Right lobe of liver (tissue), 6 donors: ENCODE measurements at places on chromosomes 13 and 19.
A peak's percentile ranks its signal among the peaks of the same experiment; 100 is the strongest.

GRCh38 chr13:44107357-44108121 lies 227.8 kb downstream of the LACC1 start:
- peak overlapping the region; percentile 60 for H3K27ac ChIP-seq
- H3K4me3 ChIP-seq, result no peak overlapping the region
- H3K36me3 ChIP-seq, result no peaks in the 10 kb centered on the region
- peaks cover 52% of the 10 kb centered on the region for H3K4me1 ChIP-seq
- peak; percentile 73 for DNase-seq
- H3K27me3 ChIP-seq, result no peaks in the 10 kb centered on the region

DNA sequence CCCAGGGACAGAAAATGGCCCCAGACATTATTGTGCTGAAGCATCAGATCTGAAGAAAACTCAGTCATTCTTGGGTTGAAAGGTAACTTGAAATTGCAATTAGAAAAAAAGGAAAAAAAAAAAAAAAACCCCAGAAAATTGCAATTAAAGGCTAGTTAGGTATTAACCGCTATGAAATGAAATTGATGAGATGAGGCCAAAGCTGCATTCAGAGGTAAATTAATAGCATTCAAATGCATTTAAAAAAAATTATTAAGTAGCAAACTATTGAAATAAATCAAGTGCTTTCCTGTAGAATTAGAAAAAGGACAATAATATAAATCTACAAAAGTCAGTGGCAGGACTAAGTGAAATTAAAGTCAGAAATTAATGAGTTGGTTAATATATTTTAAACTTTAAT lies 6.4 kb downstream of the PGLS start:
- H3K27me3 ChIP-seq, result no peaks in the 10 kb centered on the region
- no peak for DNase-seq
- H3K4me1 ChIP-seq, result no peaks in the 10 kb centered on the region
- H3K36me3 ChIP-seq, result peaks cover 4% of the 10 kb centered on the region

- no peak overlapping the region for H3K4me3 ChIP-seq
- no peaks in the 10 kb centered on the region for H3K36me3 ChIP-seq
- no peak for DNase-seq
- H3K4me1 ChIP-seq, result no peaks in the 10 kb centered on the region
- no peak overlapping the region for H3K27ac ChIP-seq
Measured at GRCh38 chr13:90898811-90899210, 448.7 kb upstream of the MIR17HG start.

DNA sequence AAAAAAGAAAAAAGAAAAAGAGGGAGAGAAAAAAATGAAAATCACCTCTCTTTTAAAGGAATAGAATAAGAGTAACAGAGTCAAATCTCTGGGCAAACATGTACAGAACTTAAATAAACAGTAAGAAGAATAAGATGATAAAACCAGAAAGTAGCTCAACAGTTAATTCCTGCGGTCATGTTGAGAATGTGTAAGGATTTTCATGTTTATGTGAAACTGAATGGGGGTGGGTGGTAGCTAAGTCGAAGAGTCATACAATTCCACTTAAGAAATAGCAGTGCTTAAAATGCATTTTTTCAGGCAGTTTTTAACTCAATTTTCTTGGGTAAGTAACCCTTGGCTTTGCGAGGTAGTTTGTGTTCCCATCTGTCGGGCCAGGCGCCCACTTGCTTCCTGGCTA lies 60.9 kb downstream of the PEX11G start:
- H3K27ac ChIP-seq, result no peak overlapping the region
- no peaks in the 10 kb centered on the region for H3K4me1 ChIP-seq
- DNase-seq, result no peak
- no peaks in the 10 kb centered on the region for H3K27me3 ChIP-seq
- no peak overlapping the region for H3K4me3 ChIP-seq

DNA sequence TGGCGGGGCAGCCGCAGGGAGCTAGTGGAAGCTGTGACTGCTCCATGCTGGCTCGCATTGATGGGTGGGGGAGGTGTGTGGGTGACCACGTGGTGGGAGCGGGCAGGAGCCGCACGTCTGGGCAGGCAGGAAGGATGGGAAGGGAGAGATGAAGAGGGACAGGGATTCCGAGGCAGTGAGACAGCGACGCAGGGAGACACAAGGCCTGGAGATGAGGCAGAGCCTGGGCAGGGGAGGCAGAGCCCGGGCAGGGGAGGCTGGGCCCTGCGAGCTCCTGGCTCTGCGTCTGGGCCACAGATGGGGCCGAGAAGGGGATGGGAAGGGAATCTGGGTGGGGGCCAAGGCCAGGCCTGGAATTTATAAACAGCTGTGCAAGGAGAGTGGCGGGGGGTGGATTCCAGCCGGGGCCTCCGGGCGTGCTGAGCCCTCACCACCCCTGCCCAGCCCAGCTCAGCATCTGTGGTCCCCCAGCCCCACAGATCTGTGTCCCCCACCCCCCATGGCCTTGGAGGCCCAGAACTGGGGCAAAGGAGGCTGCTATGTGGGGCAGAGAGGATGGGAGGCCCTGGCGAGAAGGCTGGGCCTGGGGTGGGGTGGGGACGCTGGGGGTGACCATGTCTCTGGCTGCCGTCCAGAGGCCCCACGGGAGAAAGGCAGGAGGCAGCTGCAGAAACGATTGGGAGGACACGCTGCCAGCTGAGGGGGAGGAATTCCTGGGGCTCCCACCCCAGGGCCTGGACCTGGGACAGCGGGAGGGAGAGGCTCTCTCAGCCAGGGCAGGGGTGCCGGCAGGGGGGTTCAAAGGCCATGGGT lies 6.0 kb downstream of the EHD2 start:
- no peak overlapping the region for H3K4me3 ChIP-seq
- peaks cover under 1% of the 10 kb centered on the region for H3K4me1 ChIP-seq
- H3K36me3 ChIP-seq, result no peaks in the 10 kb centered on the region
- no peak for DNase-seq
- peak overlapping the region; percentile 16 for H3K27ac ChIP-seq
